ENCODE measurements at places on chromosomes 16 and 17. TPM values are rescaled to one million over a fixed set of nuclear protein-coding genes. Genes with fewer than 3 reads are reported as not detected.

GRCh38 chr17:55652114-55652823 lies 70.4 kb downstream of the TMEM100 start:
- no peaks in the 10 kb centered on the region for H3K36me3 ChIP-seq
- no peaks in the 10 kb centered on the region for H3K4me1 ChIP-seq
- no peak overlapping the region for H3K27ac ChIP-seq
- no peak for DNase-seq

Gene KRTAP9-8
- total RNA-seq, result not detected

DNA sequence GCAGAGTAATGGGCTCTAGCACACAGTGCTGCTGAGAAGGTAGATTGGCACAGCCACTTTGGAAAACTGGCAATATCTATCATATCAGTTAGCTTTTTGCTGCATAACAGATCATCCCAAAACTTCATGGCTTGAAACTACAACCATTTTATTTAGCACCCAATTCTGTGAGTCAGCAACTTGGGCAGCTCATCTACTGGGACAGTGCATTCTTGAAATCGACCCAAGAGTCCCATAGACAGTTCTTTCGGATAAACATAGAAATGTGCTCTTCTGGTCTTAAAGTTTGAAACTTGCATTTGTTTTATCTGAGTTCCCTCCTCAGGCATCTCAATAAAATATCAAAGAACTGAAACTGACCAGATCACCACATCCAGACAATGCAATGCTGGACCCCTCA lies 76.7 kb downstream of the CEP112 start:
- H3K36me3 ChIP-seq, result no peaks in the 10 kb centered on the region
- no peaks in the 10 kb centered on the region for H3K27me3 ChIP-seq
- no peak for DNase-seq
- H3K27ac ChIP-seq, result no peak overlapping the region
- H3K4me3 ChIP-seq, result no peak overlapping the region
- no peaks in the 10 kb centered on the region for H3K4me1 ChIP-seq

DNA sequence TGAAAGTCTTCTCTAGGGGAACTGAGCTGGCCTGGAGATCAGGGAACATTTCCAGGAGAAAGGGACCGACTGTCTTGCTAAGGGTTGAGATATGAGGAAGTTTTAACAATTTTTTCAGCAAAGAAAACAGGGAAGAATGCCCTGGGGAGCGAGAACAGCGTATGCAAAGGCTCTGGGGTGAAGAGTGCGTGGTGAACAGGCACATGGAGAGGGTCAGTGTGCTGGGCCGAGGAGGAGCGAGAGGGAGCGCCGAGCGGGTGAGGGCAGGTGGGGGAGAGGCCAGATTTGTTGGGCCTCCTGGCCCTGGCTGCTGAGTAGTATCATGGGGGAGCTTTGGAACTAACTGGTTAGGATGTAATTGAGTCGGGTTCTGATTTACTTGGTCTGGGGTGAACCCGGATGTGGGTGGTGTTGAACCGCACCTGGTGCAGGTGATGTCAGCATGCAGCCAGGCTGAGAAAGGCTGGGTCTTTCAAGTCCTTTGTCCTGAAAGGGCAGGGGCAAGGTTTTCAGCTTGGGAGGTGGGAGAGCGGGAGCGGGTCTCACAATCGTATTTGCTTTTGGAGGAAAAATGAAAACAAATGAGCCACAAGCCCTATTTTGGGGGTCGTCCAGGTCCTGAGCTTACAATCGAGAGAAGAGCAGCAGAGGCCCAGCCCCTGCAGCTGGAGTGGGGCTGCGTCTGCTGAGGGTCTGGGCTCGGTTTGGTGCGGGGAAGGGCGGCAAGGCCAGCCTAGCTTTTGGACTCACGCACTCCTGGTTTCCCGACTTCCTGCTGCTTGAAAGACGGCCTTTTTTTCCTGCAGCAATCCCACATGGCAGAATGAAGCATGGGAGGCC lies 11.1 kb upstream of the WFDC1 start:
- DNase-seq, result peak; percentile 20
- H3K36me3 ChIP-seq, result no peaks in the 10 kb centered on the region
- H3K27me3 ChIP-seq, result no peaks in the 10 kb centered on the region
- H3K27ac ChIP-seq, result peak overlapping the region; percentile 0
- peaks cover 17% of the 10 kb centered on the region for H3K4me1 ChIP-seq

GRCh38 chr16:84917492-84917891 lies 93.8 kb downstream of the ZDHHC7 start:
- no peaks in the 10 kb centered on the region for H3K36me3 ChIP-seq
- no peak overlapping the region for H3K27ac ChIP-seq
- DNase-seq, result no peak
- peaks cover 11% of the 10 kb centered on the region for H3K4me1 ChIP-seq

Gene CRYM
- not detected for total RNA-seq

DNA sequence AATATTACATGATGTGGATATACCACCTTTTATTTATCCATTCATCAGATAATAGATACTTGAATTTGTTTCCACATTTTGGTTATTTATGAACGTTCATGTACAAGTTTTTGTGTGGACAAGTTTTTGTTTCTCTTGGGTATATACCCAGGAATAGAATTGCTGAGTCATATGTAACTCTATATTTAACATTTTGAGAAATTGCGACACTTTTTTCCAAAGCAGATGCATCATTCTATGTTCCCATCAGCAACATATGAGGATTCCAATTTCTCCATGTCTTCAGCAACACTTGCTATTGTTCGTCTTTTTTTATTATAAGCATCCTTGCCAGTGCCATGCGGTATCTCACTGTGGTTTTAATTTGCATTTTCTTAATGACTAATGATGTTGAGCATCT lies 93.9 kb downstream of the GSG1L start:
- H3K27ac ChIP-seq, result no peak overlapping the region
- H3K36me3 ChIP-seq, result no peaks in the 10 kb centered on the region
- H3K4me1 ChIP-seq, result no peaks in the 10 kb centered on the region
- H3K27me3 ChIP-seq, result no peaks in the 10 kb centered on the region
- no peak for DNase-seq

DNA sequence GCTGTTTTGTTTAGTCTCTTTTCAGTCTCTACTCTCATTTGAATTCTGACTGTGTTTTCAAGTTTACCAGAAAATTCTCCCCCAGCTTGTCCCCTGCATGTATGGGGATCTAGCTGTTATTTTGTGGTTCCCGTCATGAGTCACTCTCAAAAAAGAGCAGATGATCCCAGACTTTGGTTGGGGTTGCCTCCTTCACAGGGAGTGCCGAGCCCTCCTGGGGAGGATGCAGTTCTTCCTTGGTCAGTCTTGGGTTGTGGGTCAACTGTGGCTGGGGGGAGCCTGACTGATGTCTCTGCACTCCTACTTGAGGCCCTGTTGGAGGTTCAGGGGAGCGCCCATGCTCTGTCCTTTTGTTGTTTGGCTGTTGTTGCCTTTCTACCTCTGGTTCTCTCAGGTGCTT lies 37.7 kb downstream of the EPN2 start:
- no peak overlapping the region for H3K4me3 ChIP-seq
- no peak for DNase-seq
- no peaks in the 10 kb centered on the region for H3K4me1 ChIP-seq
- H3K36me3 ChIP-seq, result no peaks in the 10 kb centered on the region

- H3K4me3 ChIP-seq, result no peak overlapping the region
- DNase-seq, result no peak
- no peaks in the 10 kb centered on the region for H3K27me3 ChIP-seq
Observed at GRCh38 chr17:56897646-56898424, 16.0 kb downstream of the TRIM25 start.

Gene CLEC18A
- 0.40 TPM for total RNA-seq

DNA sequence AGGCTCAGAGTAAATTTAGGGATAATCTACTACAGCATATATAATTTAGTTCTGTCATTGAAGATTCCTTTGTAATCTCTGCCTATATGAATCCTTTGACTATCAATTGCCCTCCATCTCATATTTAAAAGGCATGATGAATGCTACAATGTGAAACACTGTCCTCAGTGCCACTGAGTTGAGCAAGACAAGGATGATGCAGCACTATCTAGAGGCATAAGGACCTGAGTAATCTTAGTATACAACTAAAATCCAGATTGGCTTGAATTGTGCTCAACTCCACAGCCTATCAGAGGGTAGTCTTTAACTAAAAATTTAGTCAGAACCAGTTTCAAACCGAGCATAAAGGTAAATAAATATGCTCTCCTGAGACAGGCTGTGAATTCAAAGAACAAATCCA lies 11.6 kb upstream of the STRADA start:
- no peak overlapping the region for H3K27ac ChIP-seq
- no peaks in the 10 kb centered on the region for H3K4me1 ChIP-seq
- no peak for DNase-seq
- H3K4me3 ChIP-seq, result no peak overlapping the region

DNA sequence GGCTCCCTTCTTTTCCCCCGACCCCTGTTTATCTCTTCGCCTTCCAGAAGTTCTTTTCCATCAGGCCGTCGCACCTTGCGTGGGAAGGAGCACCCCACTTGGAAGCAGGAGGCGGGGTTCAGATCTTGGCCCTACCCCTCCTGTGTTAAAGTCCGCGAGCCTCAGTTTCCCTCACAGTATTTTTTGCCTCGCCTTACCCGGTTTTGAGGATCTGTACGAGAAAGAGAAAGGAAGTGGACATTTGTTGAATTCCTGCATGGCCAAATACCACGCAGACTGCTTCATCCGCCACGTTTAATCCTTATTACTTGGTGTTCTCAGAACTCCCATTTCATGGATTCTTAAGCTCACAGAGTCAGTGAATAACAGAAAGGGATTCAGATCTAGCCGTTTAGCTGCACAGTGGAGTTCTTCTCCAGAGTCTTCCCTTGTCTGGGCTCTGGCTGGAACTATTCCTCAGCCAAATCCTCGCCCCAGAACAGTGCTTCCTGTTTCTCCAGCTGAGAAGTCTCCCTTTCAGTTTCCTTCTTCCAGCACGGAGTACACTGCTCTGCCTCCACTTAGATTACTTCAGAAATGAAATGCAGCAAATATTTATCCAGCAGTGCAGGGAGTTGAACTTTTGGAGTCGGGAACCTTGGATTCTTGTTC lies 590 bp downstream of the TMEM219 start:
- H3K4me3 ChIP-seq, result peak overlapping the region; percentile 68
- H3K4me1 ChIP-seq, result peaks cover 4% of the 10 kb centered on the region
- peak overlapping the region; percentile 84 for H3K27ac ChIP-seq
- DNase-seq, result no peak
- H3K36me3 ChIP-seq, result no peaks in the 10 kb centered on the region

- DNase-seq, result peak; percentile 94
- H3K27ac ChIP-seq, result peak within 1 kb of the TSS; percentile 82
- H3K27me3 ChIP-seq, result no peaks in the 10 kb centered on the region
- peak within 1 kb of the TSS; percentile 81 for H3K4me3 ChIP-seq
- no peaks in the 10 kb centered on the region for H3K36me3 ChIP-seq
- H3K4me1 ChIP-seq, result no peaks in the 10 kb centered on the region
Observed at GRCh38 chr17:37643118-37643766, at the start of gene DDX52. TSS of gene DDX52 (minus strand) at chr17:37643446. CDS start at chr17:37643420, 26 bp downstream.

DNA sequence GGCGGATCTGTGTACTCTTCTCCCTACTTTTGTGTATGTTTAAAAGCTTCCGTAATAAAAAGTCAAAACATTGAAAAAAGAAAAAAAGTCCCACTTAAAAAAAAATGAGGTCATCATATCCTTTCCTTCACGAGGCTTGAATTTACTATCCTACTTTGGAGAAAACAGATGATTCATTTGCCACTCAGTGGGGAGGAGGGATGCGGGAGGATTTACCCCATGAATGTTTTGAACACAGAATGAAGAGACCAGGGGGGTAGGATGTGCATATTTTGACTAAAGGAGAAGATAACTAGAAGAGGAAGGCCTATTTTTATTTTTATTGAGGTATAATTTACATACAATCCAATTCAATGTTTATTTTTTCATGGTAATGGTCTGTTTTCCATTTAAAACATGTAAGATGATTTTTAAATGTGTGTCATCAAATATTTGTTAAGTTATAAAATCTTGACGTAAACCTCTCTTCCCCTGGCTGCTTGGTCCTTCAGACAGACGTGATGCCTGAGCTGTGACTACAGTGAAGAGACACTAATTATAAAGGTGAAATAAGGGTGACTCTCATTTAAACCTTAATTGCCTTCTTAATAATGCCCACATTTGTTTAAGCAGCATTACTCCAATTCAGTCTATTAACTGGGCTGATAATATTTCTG lies 135.4 kb upstream of the AXIN2 start:
- no peaks in the 10 kb centered on the region for H3K36me3 ChIP-seq
- H3K27ac ChIP-seq, result no peak overlapping the region
- no peak for DNase-seq
- H3K4me3 ChIP-seq, result no peak overlapping the region

- no peaks in the 10 kb centered on the region for H3K36me3 ChIP-seq
- H3K4me1 ChIP-seq, result no peaks in the 10 kb centered on the region
- DNase-seq, result no peak
- no peaks in the 10 kb centered on the region for H3K27me3 ChIP-seq
- H3K27ac ChIP-seq, result no peak overlapping the region
- no peak overlapping the region for H3K4me3 ChIP-seq
Observed at GRCh38 chr17:1947743-1948516, 77.2 kb downstream of the RTN4RL1 start.

Data from ovary (tissue), 10 donors.